Panc1 (cell line): ENCODE measurements at places on chromosomes 11 and 22. TPM values are rescaled to one million over a fixed set of nuclear protein-coding genes. Genes with fewer than 3 reads are reported as not detected.

The PNPLA3 gene
- 4.9 TPM for total RNA-seq

- no peak overlapping the region for H3K27ac ChIP-seq
- no peak overlapping the region for H3K4me3 ChIP-seq
- no peaks in the 10 kb centered on the region for H3K4me1 ChIP-seq
- H3K27me3 ChIP-seq, result no peaks in the 10 kb centered on the region
Observed at GRCh38 chr11:69409812-69410645, 71.4 kb upstream of the LINC01488 start.

GRCh38 chr11:72058416-72059034 is 21.8 kb downstream of the NUMA1 start:
- H3K27ac ChIP-seq, result no peak overlapping the region
- H3K27me3 ChIP-seq, result no peaks in the 10 kb centered on the region
- no peaks in the 10 kb centered on the region for H3K36me3 ChIP-seq

The SF3A1 gene
- total RNA-seq, result 176 TPM

The TSSK2 gene
- total RNA-seq, result not detected

DNA sequence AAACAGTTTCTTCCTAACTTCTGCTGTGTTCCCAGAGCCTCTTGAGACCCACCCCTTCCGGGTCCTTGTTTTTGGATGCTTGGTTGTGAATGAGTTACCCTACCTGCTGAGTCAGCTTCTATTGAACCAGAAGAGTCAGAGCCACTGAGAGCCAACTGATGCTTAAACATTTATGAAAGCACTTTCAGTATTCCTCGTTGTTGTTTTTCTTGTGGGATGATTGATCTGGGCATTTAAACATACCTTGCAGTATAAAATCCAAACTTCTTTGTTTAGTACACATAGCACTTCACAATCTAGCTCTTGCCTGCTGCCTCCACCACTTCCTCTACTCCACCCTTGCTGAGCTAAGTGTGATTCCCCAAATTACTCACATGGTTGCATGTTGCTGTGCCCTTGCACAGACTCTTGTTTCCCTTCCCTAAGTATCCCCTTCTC is 5.5 kb downstream of the PRSS23 start:
- H3K27ac ChIP-seq, result peak overlapping the region; percentile 95
- H3K27me3 ChIP-seq, result no peaks in the 10 kb centered on the region
- no peak for DNase-seq
- peaks cover 27% of the 10 kb centered on the region; the same call in 1 of the 2 replicates for H3K36me3 ChIP-seq

DNA sequence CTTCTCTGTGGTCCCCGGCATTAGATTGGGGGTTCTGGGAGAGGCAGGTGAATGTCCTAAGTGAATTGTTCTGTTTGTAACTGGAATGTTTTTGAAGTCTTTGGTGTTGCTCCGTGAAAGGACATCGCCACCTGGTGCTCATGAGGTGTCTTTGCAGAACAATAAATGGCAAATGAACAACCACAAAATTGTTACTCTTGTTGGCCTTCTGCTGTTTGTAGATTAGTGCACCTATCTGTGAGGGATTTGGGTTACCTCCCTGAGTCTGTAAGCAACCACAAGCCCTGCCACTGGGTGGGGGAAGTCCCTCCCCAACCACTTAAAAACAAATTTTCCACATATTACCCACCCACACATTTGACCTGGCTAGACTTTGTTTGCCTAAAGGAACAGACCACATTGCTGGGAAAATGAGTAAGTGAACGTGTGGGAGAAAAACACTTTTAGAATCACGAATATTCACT is 4.7 kb downstream of the MPEG1 start:
- DNase-seq, result peak; percentile 33
- no peaks in the 10 kb centered on the region for H3K36me3 ChIP-seq
- H3K27ac ChIP-seq, result no peak overlapping the region
- no peak overlapping the region for H3K4me3 ChIP-seq
- no peaks in the 10 kb centered on the region; the same call in 1 of the 2 replicates for H3K27me3 ChIP-seq
- H3K4me1 ChIP-seq, result no peaks in the 10 kb centered on the region

- peaks cover 3% of the 10 kb centered on the region; the same call in 1 of the 2 replicates for H3K27me3 ChIP-seq
- no peak overlapping the region for H3K27ac ChIP-seq
- H3K36me3 ChIP-seq, result no peaks in the 10 kb centered on the region
- peaks cover 16% of the 10 kb centered on the region for H3K4me1 ChIP-seq
- H3K4me3 ChIP-seq, result no peak overlapping the region
- no peak for DNase-seq
Observed at GRCh38 chr11:126149759-126150625, 61.5 kb downstream of the RPUSD4 start.

GRCh38 chr11:36512016-36512415 is 1.9 kb upstream of the TRAF6 start:
- peaks cover 3% of the 10 kb centered on the region; the same call in 1 of the 2 replicates for H3K36me3 ChIP-seq
- no peak overlapping the region for H3K4me3 ChIP-seq
- no peak for DNase-seq
- peaks cover 7% of the 10 kb centered on the region for H3K4me1 ChIP-seq
- H3K27me3 ChIP-seq, result peaks cover 2% of the 10 kb centered on the region; the same call in 1 of the 2 replicates

GRCh38 chr11:45934580-45935318 is 12.3 kb downstream of the LARGE2 start:
- DNase-seq, result no peak
- no peaks in the 10 kb centered on the region for H3K27me3 ChIP-seq
- no peak overlapping the region for H3K27ac ChIP-seq
- no peaks in the 10 kb centered on the region for H3K4me1 ChIP-seq
- peaks cover 14% of the 10 kb centered on the region for H3K36me3 ChIP-seq

GRCh38 chr11:119424775-119425174 is 1.8 kb upstream of the THY1 start:
- no peaks in the 10 kb centered on the region for H3K36me3 ChIP-seq
- no peak overlapping the region for H3K27ac ChIP-seq
- H3K27me3 ChIP-seq, result peaks cover 5% of the 10 kb centered on the region
- DNase-seq, result no peak
- peaks cover 10% of the 10 kb centered on the region; the same call in 1 of the 2 replicates for H3K4me1 ChIP-seq

The F2 gene
- 0.64 TPM for total RNA-seq

DNA sequence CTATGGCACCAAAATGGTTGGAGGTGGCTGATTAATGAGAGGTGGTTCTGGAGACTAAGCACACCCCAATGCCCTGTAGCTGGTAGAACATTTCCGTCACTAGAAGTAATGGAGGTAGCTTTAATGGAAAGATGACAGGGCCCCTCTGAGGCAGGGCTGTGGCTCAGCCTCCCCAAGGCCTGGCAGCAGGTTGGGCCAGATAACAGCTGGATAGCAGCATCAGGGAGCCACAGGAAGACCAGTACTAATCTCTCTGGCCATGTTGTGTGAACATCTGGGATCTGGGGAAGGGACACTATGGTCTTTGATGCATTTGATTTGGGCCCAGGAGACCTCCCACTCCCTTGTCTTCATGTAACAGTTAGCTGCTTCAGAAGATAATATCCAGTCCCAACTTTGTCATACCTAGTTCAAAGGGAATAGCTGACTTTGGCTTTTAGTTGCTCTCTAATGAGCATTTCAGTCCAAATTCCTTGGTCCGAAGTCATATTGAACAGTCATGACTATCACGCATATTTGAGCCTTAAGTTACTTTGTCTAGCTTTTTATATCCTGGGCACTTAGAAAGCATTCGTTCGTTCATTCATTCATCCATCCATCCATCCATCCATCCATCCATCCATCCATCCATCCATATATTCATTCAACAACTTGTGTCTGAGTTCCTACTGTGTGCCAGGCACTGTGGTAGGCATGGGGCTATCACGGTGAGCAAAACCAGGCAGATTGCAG is 53.0 kb upstream of the LMO2 start:
- DNase-seq, result no peak
- no peaks in the 10 kb centered on the region for H3K36me3 ChIP-seq
- H3K4me1 ChIP-seq, result no peaks in the 10 kb centered on the region
- H3K27ac ChIP-seq, result no peak overlapping the region

The SMTNL1 gene
- total RNA-seq, result not detected

GRCh38 chr11:117985953-117986887 is at the start of gene IL10RA:
Gene IL10RA (plus strand): TSS chr11:117986394. CDS start chr11:117986468, 74 bp downstream.
- H3K27me3 ChIP-seq, result peaks cover 28% of the 10 kb centered on the region
- no peaks in the 10 kb centered on the region for H3K36me3 ChIP-seq
- H3K4me1 ChIP-seq, result no peaks in the 10 kb centered on the region
- peak within 1 kb of the TSS; percentile 45 for H3K4me3 ChIP-seq

DNA sequence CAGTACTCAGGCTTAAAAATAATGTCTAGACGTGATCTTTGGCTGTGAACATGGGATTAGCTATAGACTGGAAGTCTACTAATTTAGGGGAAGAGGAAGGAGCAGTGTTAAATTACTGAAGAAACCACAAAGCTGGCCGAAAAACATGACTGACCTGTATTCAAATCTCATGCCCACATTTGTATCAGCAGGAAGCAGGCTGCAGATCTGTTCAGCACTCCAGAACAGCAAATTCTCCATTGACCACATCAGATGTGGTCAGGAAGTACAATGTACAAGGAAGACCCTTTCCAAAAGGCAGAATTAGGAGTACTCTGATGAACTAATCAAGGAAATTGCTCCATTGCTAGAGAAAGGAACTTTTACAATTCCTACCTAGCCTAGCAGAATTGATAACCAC is 31.7 kb downstream of the DCDC1 start:
- H3K4me3 ChIP-seq, result no peak overlapping the region
- H3K27me3 ChIP-seq, result no peaks in the 10 kb centered on the region; the same call in 1 of the 2 replicates
- DNase-seq, result no peak

GRCh38 chr11:69307871-69308431 is 14.0 kb downstream of the MYEOV start:
- no peak overlapping the region for H3K4me3 ChIP-seq
- DNase-seq, result no peak
- H3K27ac ChIP-seq, result peak overlapping the region; percentile 44
- H3K36me3 ChIP-seq, result no peaks in the 10 kb centered on the region
- no peaks in the 10 kb centered on the region for H3K27me3 ChIP-seq

The SLC22A25 gene
- total RNA-seq, result not detected

The MCAM gene
- 27.2 TPM for total RNA-seq

The PRG3 gene
- total RNA-seq, result not detected

GRCh38 chr11:77202941-77203900 is 75.2 kb downstream of the MYO7A start:
- H3K27me3 ChIP-seq, result no peaks in the 10 kb centered on the region
- H3K27ac ChIP-seq, result no peak overlapping the region
- no peak for DNase-seq
- no peaks in the 10 kb centered on the region for H3K36me3 ChIP-seq

GRCh38 chr22:30245985-30246813 is at the start of gene LIF:
Gene LIF (minus strand): TSS chr22:30246759. CDS start chr22:30246695, 64 bp downstream.
- no peak for DNase-seq
- H3K27me3 ChIP-seq, result no peaks in the 10 kb centered on the region
- peak within 1 kb of the TSS; percentile 50 for H3K4me3 ChIP-seq
- peak within 1 kb of the TSS; percentile 95 for H3K27ac ChIP-seq
- no peaks in the 10 kb centered on the region; the same call in 1 of the 2 replicates for H3K36me3 ChIP-seq
- H3K4me1 ChIP-seq, result peaks cover 72% of the 10 kb centered on the region

The KCNJ11 gene
- 0.67 TPM for total RNA-seq

The GAB2 gene
- 10.0 TPM for total RNA-seq

DNA sequence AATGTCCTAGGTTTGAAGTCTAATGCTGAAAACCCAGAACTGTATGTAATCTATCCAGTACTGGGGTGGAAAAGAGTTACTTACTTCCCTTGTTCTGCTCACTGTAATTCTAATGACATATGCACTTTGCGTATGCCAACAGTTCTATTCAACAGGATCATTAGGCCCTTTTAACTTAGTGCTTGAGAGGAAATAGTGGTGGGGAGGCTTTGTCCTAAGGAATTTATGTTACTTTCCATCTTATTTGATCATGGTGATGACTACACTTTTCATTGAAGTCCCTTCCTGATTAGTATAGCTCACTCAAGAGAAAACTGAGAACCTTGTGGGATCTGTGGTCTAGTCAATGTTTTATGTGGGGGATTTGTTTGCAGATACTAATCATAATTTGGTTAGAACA is 348.2 kb downstream of the GUCY1A2 start:
- no peaks in the 10 kb centered on the region for H3K27me3 ChIP-seq
- H3K36me3 ChIP-seq, result no peaks in the 10 kb centered on the region
- H3K4me3 ChIP-seq, result no peak overlapping the region
- no peaks in the 10 kb centered on the region for H3K4me1 ChIP-seq
- no peak for DNase-seq

DNA sequence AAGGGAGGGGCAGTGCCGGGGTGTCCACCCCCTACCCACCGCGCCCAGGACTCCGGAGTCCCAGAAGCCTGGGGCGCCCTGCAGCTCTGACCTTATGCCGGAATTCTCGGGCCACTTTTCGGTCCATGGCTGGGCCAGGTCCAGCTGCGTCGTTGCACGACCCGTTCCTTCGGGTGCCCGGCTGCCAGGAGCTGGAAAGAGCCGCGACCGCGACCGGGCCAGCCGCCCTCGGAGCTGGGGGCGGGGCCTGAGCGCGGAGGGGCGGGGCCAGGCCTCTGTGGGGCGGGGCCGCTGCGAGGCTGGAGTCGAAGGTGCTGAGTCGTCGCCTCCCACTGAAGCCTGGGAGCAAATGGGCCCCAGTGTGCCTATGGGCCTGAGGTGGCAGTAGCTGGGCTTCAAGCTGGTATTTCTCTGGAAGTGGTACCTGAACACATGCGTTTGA is at the start of gene USH1C:
USH1C (minus strand) TSS at position 236 of the 442 bp plus-strand sequence; CDS start at position 127, 109 bp downstream.
- no peak within 1 kb of the TSS for H3K27ac ChIP-seq
- no peak for DNase-seq
- no peaks in the 10 kb centered on the region; the same call in 1 of the 2 replicates for H3K36me3 ChIP-seq
- H3K27me3 ChIP-seq, result no peaks in the 10 kb centered on the region

GRCh38 chr11:32939866-32940265 is 47.3 kb downstream of the QSER1 start:
- peaks cover 18% of the 10 kb centered on the region for H3K36me3 ChIP-seq
- no peak for DNase-seq
- H3K27me3 ChIP-seq, result no peaks in the 10 kb centered on the region
- no peak overlapping the region for H3K4me3 ChIP-seq
- H3K27ac ChIP-seq, result no peak overlapping the region

DNA sequence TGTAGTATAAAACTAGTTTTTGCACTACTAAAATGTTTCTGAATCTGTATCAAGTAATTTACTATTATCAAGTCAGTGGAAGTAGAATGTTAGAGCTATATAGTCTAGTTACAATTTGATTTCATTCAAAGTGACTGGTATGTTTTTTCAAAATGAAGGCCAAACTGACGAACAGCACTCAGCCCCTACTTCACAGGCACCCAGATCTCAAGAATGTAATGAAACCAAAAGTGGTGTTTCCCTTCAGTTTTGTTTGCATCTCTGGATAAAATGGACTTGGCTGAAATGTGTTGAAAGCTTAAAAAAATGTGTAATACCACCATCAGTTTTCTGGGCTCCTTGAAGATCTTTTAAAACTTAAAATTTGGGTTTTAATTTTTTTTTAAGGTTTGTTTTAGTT is 46.4 kb downstream of the QSER1 start:
- H3K27me3 ChIP-seq, result no peaks in the 10 kb centered on the region
- H3K4me1 ChIP-seq, result no peaks in the 10 kb centered on the region; the same call in 1 of the 2 replicates
- peaks cover 24% of the 10 kb centered on the region for H3K36me3 ChIP-seq

GRCh38 chr11:44229098-44229497 is 80.8 kb downstream of the ALX4 start:
- H3K4me1 ChIP-seq, result no peaks in the 10 kb centered on the region
- H3K4me3 ChIP-seq, result no peak overlapping the region
- H3K36me3 ChIP-seq, result no peaks in the 10 kb centered on the region
- no peaks in the 10 kb centered on the region for H3K27me3 ChIP-seq
- DNase-seq, result no peak
- H3K27ac ChIP-seq, result no peak overlapping the region

The AGBL2 gene
- total RNA-seq, result 6.8 TPM
